ENCODE measurements at places on chromosomes 7 and 10.

DNA sequence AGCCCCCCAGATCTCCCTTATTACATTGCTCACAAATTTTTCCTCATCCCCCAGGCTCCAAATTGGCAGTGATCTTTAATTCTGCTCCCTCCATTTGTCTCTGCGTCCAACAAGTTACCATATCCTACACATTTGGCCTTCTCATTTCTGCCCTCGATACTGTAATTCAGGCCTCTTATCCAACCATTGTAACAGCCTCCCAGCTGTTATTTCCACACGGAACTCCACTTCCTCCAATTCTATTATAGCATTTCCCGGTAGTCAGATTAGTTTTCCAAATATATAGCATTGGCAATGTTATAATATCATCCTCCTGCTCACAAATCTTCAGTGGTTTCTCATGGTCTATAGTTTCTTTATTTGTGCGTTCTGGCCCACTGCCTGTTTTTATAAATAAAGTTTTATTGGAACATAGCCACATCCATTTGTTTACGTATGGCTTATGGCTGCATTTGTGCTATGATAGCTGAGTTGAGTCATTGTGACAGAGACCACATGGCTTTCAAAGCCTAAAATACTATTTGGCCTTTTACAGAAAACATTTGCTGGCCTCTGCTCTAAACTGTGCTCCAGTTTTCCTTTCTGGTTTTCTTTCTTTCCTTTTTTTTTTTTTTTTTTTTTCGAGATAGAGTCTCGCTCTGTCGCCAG lies 126.5 kb upstream of the ZNF438 start:
- DNase-seq, result no peak

- DNase-seq, result no peak
Observed at GRCh38 chr10:110388687-110389052, 84.0 kb upstream of the SMNDC1 start.

DNA sequence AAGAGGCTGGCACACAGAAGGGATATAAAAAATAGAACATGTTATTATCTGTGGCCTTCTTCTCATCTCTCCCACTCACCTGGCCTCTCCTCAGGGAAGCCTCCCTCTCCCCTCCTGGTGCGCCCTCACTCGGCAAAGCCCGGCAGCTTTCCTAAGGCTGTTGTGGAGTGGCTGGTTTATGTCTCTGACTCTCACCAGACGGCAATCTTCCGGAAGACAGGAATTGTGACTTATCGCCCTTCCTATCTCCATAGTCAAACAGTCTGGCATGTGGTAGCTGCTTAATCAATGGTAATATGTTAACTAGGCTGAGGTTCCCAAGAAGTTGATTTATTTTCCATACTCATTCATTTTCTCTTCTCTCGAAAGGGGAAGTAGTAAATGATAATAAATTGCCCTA lies 78.7 kb downstream of the ATXN7L1 start:
- no peak for DNase-seq

- no peak for DNase-seq
Observed at GRCh38 chr7:40885503-40885902, 750.7 kb downstream of the SUGCT start.

- no peak for DNase-seq
Observed at GRCh38 chr10:95456516-95456915, 104.7 kb downstream of the SORBS1 start.

DNA sequence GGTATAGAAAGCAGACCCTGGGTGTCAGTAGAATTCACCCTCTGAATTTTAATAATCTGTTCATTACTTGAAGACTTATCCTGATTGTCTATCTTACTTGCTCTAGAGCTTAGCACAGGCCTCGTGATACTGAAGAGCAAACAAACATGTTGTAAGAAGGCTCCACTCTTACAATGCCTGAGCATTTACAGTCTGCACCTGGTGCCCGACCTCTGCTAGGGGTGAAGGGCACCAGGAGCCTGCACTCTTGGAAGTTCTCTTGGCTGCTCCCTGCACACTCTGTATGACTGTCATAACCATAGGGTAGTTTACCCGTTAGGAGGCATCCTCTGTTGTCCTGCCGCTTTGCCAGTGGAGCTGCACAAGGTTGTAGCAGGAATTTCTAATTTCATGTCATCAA lies 91.3 kb upstream of the NPY start:
- DNase-seq, result no peak

DNA sequence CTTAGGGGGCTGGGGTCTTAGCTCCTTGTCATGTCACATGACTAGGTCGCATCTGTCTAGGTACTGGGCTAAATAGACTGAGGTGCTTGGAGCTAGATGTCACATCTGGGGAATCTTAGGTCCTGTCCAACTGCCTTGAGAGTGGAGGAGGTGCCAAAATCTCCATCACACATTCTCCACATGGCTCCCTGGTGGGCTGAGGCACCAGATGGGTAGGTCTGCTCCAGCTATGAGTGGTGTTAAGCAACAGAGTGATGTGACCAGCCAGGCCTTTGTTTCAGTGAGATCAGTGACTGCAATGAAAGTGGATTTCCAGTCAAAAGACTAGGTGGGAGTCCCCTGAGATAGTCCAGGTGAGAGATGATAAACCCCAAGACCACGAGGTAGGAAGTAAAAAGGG lies 251.8 kb downstream of the BMPER start:
- DNase-seq, result no peak

- no peak for DNase-seq
Observed at GRCh38 chr7:115593111-115593510, 437.5 kb downstream of the TFEC start.

- no peak for DNase-seq
Observed at GRCh38 chr7:13724191-13724976, 265.1 kb downstream of the ETV1 start.

- DNase-seq, result no peak
Observed at GRCh38 chr7:149819961-149820340, 18.2 kb upstream of the ZNF862 start.

GRCh38 chr7:141585592-141586510 lies 34.6 kb downstream of the AGK start:
- DNase-seq, result no peak

- no peak for DNase-seq
Observed at GRCh38 chr7:41536122-41536872, 166.6 kb downstream of the INHBA start.

DNA sequence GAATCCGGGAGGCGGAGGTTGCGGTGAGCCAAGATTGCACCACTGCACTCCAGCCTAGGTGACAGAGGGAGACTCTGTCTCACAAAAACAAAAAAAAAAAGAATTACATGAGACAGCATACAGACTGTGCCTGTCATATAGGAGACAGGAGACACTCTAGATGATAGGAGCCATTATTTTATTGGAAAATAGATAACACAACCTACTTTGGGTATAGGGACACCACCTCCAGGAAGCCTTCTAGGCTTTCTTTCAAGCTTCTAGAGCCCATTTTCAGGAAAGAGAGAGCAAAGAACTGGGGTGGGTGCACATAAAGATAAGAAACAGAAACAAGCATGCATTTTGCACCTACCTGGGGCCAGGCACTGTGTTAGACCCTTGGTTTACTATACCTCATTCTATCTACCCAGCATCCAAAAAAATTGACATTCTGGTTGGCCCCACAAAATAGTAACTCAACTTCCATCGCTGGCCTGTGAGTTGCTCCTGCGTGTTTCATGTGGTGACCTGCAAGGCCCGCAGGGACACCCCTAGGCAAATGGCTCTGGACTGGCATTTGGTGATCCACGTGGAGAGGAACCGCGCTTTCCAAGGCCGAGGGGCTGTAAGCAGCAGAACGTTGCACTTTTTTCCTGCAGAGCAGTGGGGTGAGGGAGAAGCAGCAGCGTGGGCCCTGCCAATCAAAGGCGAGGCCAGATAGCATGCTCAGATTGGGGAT lies 57.1 kb upstream of the CACUL1 start:
- DNase-seq, result no peak

DNA sequence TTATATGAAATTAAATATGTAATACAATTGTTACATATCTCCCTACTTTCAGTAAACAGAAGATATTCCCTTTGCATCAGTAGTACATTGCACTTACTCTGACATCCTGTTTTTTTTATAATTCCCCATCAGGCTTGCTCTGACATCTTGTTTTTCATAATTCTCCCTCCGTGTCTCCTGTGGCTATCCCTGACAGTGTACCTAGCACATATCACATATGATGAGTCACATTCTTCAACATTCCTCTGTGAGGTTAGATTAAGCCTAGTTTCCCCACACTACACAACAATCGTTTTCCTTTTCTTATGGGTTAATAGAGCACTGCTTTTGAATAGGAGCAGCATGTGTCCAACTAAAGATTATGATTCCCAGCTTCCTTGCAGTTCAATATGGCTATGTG lies 250.6 kb upstream of the NPVF start:
- no peak for DNase-seq

GRCh38 chr10:77643795-77644468 lies 6.3 kb upstream of the KCNMA1 start:
- DNase-seq, result no peak

DNA sequence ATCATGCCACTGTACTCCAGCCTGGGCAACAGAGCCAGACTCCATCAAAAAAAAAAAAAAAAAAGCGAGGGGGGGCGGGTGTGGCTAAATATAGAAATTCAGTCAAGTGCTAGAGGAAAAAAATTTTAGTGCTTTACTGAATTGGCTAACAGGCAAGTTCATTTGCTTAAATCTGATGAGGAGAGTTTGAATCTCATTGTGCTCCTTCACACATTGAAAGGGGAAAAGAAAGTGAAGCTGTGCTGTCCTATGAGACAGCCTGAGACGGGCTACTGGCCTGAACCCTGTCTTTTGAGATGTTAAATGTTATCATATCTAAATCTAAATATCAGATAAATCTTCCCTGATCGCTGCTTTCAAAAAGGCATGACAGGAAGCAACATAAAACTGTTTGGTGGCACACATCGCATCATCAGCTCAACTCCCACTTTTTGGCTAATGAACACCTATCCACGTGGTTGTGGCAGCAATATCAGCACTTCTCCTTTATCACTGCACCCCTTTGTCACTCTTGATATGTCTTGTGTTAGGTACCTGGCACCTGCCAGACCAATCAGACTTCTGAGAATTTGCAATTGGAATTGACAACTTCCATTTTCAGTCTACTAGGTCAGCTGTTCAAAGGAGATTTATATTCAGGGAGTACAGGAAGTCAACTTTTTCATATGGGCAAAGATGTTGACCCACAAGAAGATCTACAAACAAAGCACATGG lies 14.0 kb upstream of the IFIT1B start:
- DNase-seq, result no peak

GRCh38 chr10:18490755-18491154 lies 160.6 kb downstream of the NSUN6 start:
- DNase-seq, result no peak

GRCh38 chr7:105285118-105285874 lies 103.4 kb downstream of the SRPK2 start:
- DNase-seq, result no peak

DNA sequence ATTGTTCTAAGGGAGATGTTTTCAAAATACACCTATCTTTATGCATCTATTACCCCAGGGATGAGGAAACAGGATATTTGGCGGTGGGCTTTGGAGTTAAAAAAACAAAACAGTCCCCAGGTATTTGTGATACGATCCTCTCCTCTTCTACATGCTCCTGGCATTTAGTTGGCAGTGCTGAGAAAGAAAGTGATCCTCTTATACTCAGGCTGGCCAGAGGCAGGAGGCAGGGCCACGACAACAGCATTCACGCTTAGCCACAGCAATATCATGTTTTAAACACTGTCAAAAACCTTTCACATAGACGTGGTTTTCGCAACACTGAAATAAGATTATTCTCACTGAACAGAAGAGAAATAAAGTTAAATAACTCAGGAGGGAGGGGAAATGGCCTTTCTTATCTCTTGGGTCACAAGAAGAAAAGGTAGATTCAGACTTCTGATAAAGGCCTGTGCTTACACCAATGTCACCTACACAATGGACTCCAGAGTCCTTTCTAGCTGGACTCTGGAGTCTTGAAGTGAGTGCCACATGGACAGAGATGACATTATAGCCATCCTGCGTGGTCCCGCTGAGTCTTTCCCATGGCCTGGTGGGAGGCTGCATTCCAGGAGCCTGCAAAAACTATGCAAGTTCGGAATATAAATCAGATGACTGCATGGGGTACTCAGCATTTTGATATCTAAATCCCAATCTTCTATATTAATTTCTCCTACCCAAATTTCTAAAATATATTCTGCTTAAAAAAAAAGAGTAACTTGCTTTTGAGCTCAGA lies 88.7 kb downstream of the PIP4K2A start:
- DNase-seq, result no peak

DNA sequence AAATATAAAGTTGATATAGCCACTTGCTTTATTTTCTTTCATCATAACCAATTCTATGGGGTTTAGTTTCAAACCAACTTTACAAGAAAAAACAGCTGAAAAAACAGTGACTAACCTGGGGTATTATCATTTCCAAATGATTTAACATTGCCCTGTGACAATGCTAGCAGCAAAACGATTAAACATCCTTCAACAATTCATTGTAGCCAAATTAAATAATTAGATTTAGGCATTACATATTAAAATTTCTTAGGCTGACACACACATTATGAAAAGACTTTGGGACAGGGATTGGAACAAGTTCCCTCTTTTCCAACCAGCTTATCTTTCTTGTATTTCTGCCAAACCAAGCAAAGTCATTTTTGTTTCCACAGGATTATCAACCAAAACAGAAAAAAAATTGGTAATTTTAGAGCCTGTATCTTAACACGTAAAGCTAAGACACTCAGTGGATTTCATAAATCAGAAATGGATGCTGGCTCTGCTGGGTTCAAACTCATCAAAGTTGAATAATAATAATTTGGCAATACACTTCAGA lies 84.0 kb downstream of the SEMA3D start:
- no peak for DNase-seq

DNA sequence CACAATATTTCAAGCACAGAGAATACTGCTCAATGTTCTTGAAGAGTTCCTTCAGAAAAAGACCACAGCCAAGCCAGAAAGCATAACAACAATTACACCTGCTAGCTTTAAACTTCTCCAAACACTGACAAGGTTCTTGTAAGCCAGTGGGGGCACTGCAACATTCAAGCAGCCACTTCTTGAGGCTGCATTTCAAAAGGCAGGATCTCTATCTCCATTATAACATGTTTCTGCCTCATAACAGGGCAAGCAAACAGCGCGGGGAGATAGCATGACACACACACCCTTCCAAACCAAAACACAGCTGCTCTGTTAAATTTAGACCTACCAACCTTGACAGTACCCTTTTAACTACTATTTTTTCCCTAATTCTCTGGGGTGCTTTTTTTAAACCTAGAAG lies 30.8 kb downstream of the CHCHD3 start:
- no peak for DNase-seq

GRCh38 chr7:15584575-15584974 lies 22.8 kb upstream of the AGMO start:
- no peak for DNase-seq

- no peak for DNase-seq
Observed at GRCh38 chr7:117273814-117274225, 49.0 kb downstream of the WNT2 start.

GRCh38 chr7:14156436-14156835 lies 167.0 kb upstream of the ETV1 start:
- DNase-seq, result no peak

All from NCI-H524 treated with DMSO at 0.1 percent for 48 hours (cell line).